Astrocyte (in vitro differentiated cells and primary cell): ENCODE measurements at places on chromosomes 2 and 18.

GRCh38 chr18:11308499-11308898 is 159.1 kb upstream of the PIEZO2 start:
- peak; percentile 68 for DNase-seq

GRCh38 chr2:222669353-222669752 is 2.1 kb upstream of the MOGAT1 start:
- no peak for DNase-seq

DNA sequence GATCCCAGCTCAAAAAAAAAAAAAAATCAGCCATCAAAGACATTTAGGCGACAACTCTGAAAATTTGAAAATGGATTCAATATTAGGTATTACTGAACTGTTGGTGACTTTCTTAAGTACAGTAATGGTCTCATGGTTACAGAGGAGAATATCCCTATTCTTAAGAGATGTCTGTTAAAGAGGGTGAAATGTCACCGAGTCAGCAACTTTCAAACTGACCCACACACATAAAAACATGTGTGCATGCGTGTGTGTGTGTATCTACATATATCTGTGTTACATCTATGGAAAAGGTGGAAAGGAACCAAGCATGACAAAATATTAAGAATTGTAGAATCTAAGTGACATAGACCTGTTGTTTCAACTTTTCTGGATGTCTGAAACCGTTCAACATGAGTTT is 41.6 kb upstream of the GLI2 start:
- no peak for DNase-seq

DNA sequence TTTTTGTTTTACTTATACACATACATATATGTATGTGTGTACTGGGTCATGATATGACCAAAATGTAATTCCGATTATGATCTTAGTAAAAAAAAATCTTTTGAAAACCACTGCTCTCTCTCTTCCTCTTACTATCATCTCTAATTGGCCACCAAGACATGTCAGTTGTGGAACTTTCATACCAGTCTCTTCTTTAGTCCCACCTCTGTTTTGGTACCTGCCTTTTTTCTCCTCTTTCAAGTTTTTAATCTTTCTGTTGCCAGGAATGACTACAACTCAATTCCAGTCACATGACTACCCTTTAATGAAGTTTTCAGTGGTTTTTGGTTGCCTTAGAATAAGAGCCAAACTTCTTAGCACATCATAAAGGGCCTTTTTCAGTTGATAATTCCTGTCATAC is 17.1 kb downstream of the RBM44 start:
- DNase-seq, result no peak

- no peak for DNase-seq
Measured at GRCh38 chr2:178998539-178998938, 51.4 kb downstream of the CCDC141 start.

- peak; percentile 6 for DNase-seq
Measured at GRCh38 chr2:187900021-187900420, 345.8 kb upstream of the TFPI start.

- peak; percentile 89 for DNase-seq
Measured at GRCh38 chr2:37449761-37450296, 105.4 kb downstream of the QPCT start.

DNA sequence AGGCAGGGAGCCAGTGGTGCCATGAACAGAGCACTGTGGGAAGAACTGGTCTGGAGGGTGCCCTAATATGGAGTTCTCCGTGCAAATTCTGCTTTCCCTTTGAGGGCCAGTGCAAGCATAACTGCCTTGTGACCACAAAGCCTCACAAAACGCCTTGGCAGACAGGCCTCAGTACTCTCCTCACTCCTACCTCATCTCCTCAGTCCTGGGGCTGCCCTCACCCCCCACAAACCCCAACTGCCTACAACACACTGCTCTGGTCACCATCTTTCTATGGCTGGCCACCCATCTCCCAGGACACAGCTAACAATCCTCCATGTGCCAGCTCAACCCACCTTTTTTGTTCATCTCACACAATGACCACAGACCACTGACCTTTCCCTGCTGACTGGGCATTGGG is 8.9 kb downstream of the COX5B start:
- DNase-seq, result no peak

DNA sequence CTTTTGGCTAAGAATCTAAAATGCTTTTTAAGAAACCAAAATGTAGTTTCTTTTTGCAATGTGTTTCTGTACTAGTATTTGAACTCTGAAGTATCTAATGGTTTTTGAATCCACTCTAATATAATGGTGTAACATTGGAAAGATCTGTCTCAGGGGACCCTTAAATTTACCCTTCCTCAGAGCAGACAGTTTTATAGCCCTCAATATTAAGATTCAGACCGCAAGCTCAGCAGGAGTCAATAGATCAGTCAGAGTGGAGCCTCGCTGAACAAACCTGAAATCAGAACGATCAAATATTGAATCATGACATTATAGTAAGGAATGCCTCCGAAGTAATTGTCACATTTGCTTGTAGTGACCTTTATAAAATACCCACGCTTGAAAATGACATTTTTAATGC is 18.3 kb downstream of the SGPP2 start:
- DNase-seq, result no peak

DNA sequence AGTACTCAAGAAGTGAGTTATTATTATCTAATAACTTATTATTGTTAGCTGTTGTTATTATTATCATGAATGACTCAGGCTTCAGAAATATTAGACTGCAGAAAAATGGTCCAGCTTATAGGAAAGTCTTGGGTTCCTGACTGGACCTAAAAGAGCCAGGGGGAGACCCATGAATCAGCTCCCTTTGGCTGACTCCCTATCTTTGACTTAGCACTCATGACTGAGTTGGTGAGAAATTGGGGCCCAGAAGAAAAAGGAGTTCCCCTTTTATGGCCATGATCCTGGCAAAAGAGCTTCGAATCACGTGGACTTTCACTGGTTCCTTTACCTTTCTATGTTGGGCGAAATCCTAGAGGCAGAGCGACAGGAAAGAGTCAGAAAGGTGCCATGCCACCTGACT is 145.8 kb downstream of the MYO3B start:
- no peak for DNase-seq

- DNase-seq, result no peak
Measured at GRCh38 chr2:230942920-230943896, 18.2 kb upstream of the GPR55 start.

DNA sequence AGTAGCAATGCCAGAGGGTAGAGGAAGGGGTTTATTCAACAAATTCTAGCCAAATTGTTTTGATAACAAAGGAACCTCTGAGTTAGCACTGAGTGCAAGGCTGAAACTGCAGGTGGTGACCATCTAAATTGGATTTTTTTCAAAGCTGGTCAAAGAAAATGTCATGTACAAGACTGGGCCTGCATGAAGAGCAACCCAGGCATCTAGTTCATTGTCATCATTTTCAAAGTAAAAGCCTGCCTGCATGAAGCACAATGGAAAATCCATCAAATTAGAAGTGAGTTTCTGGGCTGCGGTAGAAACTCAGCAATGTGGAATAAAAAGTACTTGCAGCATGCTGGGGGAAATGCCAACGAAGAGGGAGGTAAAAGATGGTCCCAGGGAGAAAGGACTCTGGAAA is 80.8 kb upstream of the PPP1CB start:
- DNase-seq, result no peak

GRCh38 chr2:235698028-235698427 is 204.2 kb downstream of the AGAP1 start:
- DNase-seq, result no peak
